ENCODE measurements at places on chromosomes 5 and 9.

- DNase-seq: no peak
These were observed 26.6 kb upstream of the POMT1 start for GRCh38 chr9:131475956-131476776.

- DNase-seq: no peak
These were observed 3.4 kb upstream of the PDGFRB start for GRCh38 chr5:150159031-150159430.

DNA sequence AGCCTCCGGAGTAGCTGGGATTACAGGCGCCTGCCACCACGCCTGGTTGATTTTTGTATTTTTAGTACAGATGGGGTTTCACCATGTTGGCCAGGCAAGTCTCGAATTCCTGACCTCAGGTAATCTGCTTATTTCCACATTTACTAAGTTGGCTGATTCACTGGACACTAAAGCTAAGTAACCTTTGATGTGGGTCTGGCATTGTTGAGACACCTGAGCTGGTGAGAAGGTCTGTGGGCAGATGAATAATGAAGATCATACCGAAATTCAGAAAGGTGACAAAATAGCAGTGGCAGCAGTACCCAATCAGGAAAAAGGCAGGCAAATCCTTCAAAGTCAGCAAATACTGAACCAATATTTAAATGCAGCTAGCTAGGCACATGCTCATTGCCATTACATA lies 210.6 kb upstream of the ZNF608 start:
- no peak for DNase-seq

- no peak for DNase-seq
These were observed 112.6 kb downstream of the PCSK5 start for GRCh38 chr9:76003041-76003440.

DNA sequence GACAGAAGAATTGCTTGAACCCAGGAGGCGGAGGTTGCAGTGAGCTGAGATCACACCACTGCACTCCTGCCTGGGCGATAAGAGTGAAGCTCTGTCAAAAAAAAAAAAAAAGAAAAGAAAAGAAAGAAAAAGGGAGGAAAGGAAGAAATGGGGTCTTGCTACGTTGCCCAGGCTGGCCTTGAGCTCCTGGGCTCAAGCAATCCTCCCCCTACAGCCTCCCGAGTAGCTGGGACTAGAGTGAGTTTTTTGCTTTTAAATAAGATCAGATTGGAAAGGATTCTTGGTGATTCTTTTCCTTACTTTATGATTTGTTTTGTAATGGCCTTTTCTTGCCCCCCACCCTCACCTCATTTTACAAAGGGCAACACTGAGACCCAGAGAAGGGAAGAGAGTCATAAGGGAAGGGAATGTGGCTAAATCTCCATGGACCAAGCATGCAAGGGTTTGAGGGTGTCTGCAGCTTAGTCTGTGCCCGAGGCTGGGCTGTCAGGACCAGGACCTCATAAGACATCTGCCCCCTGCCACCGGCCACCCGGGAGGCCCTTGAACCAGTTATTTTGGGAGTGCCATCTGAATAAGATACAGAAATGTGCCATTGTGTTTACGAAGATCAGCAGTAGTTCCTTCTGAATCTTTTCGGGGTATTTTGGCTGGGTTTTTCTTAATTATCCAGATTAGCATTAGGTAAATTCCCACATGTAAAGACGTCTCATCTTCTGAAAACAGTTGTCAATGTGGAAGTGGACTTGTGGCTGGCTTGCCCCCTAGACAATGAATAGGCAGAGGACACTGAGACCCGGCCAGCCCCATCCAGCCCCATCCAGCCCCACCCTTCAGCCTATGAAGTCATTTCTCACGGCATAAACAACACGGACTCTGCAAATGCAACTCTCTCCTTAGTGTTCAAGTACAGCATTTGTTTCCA lies 44.5 kb upstream of the GRHPR start:
- no peak for DNase-seq

DNA sequence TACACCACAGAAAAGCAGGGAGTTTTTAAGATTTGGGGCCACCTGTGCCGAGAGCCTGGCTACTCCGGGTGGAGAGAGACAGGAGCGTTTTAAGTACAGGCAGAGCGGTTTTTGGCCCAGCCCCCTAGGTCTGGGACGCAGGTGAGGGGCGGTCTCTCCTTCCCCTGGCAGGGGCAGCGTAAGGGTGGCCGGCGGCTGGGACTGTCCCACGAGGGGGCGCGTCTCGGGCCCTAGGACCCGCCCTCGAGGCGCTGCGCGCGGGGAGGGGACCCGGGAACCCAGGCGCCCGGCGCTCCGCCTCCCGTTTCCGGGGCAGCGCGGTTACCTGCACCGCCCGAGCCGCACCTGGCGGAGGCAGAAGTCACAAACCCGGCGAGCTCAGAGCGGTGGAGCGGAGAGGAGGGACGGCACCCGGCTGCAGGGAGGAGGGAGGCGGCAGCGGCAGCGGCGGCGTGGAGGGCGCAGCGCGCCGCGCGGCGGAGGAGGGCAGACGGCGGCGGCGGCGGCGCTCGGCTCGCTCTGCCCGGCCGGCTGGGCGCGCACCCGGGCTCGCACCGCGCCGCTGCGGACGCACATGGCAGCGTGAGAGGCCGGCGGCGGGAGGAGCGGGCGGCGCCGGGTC lies at the start of gene WWC1:
Gene WWC1 (plus strand): TSS at position 304 of the 622 bp plus-strand sequence. CDS start 508 bp downstream, outside the sequence.
- no peak for DNase-seq

DNA sequence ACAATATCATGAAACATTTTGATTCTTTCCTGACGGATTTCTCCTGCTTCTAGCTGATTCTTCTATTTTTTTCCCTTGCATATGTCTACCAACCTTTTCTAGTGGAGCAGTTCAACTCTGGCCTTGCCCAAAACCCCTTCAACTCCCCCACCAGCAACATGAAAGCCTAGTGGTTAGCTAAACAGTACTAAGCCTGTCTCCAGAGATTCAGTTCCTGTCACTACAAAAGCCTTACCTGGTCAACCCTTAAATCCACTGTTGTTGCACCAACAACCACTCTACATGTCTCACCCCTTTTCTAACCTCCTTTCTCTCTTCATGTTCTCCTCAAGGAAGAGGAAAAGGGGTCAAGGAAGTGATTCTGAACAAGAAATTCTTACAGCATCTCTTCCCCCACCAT lies 74.8 kb upstream of the PIK3R1 start:
- no peak for DNase-seq

- no peak for DNase-seq
These were observed 78.9 kb upstream of the PAPPA start for GRCh38 chr9:116074658-116075057.

DNA sequence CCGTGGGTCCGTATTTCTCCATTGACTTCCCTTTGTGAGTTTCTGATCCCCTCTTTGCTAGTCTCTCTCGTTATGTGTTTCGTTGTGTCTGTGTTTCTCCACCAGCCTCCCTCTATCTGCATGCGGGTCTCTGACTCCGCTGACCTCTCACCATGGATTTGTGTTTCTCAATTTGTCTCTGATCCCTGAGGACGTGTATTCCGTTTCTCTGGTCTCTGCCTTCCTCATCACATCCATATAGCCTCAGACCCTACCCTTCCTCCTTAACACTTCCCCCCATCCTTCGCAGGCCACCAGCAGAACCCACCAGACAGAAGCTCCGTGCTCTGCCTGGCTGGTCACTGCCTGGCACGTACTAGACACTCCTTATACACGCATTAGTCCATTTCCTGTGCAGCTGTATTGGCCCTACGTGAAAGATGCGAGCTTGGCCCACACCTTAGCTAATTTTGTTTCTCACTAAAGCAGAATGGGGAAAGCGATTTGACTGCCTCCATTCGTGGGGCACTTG lies 631 bp downstream of the B4GALT7 start:
- DNase-seq: peak; percentile 29

DNA sequence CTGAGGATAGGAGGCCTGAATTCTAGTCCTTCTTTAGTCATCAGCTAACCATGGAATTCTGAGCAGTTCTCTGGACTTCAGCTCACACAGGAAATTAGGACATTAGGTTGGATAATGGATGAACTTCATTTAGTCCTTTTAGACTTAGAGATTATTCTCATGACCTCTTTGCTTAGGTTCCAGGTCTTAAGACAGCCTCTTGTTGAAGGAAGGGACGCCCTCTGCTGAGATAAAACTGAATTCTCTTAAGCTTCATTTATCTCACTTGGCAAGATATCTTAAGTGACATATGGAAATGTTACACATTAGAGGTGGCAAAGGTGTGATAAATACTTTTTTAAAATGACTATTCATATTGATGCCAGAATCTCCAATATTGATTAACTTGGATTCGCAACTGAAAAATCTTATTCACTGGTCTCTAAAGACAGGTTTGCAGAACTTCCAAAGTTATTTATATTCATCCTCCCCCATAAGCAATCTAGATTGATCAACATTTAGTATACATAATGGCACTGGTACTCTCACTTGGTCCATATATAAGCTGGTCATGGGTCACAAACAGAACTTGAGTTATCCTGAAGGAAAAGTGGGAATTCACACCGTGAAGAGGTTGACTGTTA lies 16.9 kb upstream of the ZNF366 start:
- peak; percentile 56 for DNase-seq

DNA sequence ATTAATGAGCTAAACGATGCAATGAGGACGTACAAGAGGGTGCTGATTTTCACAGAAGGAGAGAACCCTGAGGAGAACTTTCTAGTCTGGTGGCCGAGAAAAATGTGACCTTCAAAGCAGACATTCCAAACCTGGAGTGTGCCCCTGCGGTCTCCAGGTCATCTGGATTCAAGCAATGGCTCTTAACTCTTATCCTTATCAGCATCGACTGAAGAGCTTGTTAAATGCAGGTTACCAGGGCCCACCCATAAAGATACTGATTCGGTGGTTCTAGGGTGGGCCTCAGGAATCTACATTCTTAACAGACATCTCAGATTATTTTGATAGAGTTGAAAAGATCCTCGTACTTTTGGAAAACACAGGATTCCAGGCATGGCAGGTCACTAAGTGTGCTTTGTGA lies 103.6 kb upstream of the SAP30L start:
- no peak for DNase-seq

DNA sequence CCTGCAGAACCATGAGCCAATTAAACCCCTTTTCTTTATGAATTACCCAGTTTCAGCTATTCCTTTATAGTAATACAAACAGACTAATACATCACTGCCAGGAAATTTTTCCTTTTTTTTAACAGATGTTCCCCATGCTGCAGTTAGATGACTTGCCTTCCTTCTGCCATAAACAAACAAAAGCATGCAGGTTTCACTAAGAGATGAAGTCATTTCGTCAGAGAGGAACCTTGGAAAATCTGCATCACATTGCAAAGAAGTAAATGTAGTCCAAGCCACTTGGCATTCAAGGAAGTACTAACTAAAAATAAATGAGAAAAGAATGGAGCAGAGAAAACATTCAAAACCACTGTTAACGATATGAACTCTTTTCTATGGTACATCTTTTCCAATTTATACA lies 194.1 kb upstream of the EFNA5 start:
- no peak for DNase-seq

GRCh38 chr5:65816729-65817128 lies 94.7 kb downstream of the NLN start:
- DNase-seq: no peak

GRCh38 chr5:151952238-151952637 lies 27.6 kb upstream of the GLRA1 start:
- no peak for DNase-seq

GRCh38 chr9:95666096-95666784 lies 149.5 kb upstream of the PTCH1 start:
- no peak for DNase-seq

DNA sequence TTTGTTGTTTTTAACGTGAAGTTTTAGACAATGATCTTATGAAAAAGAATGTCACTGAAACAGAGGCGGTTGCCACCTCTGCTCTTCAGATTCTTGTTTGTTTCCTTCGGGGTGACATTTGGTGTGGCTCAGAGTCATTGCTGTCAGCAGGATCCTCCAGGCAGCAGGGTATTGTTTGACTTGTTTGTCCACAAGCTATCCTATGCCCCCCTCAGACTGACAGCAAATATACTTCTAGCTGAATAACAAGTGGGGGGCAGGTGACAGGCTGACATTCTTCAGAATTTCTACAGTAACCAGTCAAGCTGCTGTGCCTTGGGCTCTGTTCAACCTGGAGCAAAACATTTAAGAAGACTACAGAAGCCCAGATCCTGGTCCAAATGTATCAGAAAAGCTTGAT lies 383.3 kb downstream of the YTHDC2 start:
- no peak for DNase-seq

DNA sequence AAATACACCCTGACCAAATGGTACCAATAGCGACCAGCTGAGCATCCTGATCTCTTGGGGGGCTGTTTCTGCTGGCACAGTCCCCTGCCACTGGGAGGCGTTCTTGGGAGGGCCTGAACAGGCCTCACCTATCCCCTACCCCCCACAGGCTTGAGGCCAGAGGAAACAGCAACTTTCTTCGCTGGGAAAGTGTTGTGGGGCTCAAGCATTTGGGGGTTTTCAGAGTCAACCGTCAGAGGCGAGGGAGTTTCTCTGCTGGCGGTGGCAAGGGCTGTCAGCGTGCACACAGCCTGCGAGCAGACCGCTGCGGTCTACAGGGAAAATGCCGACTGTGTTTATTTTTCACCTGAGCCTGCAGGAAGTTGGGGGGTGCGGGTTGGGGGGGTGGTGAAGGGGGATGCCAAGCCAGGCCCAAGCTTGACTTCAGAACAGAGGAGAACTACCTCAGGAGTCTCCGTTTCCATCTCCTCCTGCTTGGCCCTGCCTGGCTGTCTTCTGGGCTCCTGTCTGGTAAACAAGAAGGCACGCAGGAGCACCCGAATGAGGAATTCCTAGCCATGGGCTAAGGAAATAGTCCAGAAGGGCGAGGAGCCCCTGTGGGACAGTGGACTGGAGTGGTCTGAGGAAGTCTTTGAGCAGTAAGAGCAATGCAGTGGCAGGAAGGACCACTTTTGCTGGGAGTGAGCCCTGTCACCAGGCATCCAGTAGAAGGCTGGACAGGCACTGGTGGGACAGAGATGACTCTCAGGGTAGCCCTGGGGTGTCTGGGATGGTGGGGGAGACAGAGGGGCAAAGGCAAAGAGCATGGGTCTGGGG lies 18.1 kb downstream of the TCF7 start:
- DNase-seq: no peak

DNA sequence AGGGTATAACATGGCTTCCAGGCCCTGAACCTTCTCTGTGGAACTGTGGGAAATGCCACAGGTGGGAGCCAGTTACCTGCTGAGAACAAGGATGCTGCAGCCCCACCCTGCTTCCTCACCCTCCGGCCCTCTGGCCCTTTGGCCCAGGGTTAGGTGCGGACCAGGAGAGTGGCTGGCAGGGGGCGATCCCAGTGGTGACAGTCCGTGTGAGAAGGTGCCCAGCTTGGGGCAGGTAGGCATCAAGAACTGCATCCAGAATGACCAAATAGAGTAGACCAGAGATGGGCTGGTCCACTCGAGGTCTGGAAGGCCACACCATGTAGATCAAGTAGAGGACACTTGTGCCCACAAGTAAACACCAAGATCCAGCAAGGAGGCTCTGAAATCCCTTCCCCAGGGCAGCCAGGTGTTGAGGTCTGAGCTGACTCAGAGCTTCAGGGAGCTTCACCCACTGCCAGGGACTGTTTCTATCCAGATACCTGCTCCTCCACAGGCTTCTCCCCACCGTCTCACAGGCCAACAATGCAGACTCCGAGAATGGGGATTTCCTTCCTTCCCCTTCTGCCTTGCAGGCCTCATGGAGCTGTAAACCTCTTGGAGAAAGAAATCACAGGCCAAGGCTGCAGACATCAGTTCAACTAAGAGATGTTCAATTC lies 61.4 kb upstream of the ZSWIM6 start:
- DNase-seq: no peak
